Stimulated activated CD8-positive, alpha-beta memory T cell treated with anti-CD3 and anti-CD28 coated beads, Interleukin-15, amount 100 ng/mL, for 24 hours (primary cell): ENCODE measurements at places on chromosomes 7 and 10.

GRCh38 chr10:126729314-126729870, 58.9 kb upstream of the C10orf90 start:
- no peak for DNase-seq

DNA sequence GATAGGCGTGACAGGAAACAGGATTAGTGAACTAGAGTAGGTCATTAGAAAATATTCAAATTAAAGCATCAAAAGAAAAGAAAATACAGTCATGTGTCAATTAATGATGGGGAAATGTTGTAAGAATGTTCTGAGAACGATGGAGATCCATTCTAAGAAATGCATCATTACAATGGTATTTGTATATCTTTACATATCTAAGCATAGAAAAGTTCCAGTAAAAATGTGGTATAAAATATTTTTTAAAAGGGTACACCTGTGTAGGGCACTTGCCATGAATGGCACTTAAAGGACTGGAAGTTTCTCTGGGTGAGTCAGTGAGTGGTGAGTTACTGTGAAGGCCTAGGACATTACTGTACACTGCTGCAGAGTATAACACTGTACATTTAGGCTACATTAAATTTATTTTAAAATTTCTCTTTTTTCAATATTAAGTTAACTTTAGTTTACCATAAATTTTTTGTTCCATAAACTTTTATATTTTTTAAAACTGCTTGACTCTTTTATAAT, 282.5 kb downstream of the BMPER start:
- DNase-seq = no peak

- no peak for DNase-seq
Measured at GRCh38 chr10:61819208-61819607, 82.3 kb upstream of the ARID5B start.

GRCh38 chr7:142581341-142581740, 167.9 kb upstream of the PRSS1 start:
- no peak for DNase-seq

- DNase-seq = no peak
Measured at GRCh38 chr7:156167987-156168386, 355.7 kb upstream of the SHH start.

DNA sequence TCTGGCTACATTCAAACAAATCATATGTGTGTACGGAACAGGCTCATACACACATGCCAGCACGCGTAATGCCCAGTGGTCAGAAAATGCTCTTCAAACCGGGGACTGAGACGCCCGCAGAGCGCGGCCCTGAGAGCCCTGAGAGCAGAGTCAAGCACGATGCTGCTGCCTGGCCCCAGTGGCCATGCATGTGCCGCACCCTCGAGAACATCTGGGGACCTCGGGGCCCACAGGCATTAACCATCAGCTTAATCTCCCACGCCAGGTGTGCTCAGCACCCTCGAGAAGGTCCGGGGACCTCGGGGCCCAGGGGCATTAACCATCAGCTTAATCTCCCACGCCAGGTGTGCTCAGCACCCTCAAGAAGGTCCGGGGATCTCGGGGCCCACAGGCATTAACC, 163.1 kb downstream of the PTPRN2 start:
- DNase-seq = no peak

GRCh38 chr10:31125789-31126188, 94.1 kb upstream of the ZNF438 start:
- no peak for DNase-seq

DNA sequence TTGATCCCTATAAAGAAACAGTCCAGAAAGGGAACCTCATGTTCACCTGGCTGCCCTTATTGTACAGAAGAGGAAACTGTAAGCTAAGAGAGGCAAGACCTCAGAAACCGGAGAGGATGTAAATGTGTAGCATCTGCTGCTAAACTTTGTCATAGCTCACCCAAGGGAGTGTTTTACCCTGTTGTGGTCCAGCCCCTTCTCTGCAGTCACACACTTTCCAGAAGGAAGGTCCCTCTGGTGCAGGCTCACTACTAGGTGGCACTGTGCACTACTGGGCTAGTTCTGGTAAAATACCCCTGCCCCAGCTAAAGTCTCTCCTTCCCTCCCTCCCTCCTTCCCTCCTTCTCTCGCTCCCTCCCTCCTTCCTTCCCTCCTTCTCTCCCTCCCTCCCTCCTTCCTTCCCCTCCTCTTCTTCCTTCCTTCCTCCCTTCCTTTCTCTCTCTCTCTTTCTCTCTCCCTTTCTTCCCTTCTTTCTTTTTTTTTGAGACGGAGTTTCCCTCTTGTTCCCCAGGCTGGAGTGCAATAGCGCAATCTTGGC, 42.5 kb upstream of the LCOR start:
- no peak for DNase-seq

GRCh38 chr7:151452680-151453325, 12.9 kb upstream of the CRYGN start:
- no peak for DNase-seq

DNA sequence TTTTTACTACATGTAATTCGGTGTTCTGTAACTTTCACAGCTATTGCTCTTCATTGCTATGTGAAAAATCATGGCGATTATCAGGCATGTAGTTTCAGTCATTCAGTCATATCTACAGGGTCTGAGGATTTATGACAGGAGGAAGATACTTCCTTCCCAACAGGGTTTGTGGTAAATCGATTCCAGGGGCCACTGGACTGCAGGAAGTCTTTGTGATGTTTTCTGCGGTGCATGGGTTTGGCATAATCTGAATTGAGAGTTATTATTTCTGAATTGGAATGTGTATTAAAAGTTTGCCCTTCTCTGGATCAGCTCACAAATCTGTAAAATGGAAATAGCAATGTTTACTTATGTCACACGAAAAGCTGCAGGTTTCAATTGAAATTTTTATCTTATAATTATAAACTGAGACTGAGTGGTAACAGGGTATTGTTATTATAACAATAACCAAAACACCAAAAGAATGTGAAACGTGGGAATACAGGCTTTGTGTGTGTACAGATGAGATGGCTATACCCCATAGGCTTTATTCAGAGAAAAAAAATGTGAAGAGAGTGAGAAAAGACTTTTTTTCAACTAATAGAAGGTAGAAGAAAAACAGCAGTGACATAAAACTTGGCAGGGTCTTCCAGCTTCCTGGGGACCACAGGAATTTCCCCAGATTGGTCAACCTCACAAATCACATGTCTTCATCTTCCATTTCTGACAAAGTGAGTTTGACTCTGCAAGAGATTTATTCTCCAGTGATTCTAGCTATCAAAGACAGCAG, 307.7 kb upstream of the NFE2L3 start:
- no peak for DNase-seq

GRCh38 chr10:116719804-116720203, 22.6 kb downstream of the HSPA12A start:
- DNase-seq = no peak

GRCh38 chr7:50405221-50405620, 44.9 kb downstream of the FIGNL1 start:
- DNase-seq = no peak

DNA sequence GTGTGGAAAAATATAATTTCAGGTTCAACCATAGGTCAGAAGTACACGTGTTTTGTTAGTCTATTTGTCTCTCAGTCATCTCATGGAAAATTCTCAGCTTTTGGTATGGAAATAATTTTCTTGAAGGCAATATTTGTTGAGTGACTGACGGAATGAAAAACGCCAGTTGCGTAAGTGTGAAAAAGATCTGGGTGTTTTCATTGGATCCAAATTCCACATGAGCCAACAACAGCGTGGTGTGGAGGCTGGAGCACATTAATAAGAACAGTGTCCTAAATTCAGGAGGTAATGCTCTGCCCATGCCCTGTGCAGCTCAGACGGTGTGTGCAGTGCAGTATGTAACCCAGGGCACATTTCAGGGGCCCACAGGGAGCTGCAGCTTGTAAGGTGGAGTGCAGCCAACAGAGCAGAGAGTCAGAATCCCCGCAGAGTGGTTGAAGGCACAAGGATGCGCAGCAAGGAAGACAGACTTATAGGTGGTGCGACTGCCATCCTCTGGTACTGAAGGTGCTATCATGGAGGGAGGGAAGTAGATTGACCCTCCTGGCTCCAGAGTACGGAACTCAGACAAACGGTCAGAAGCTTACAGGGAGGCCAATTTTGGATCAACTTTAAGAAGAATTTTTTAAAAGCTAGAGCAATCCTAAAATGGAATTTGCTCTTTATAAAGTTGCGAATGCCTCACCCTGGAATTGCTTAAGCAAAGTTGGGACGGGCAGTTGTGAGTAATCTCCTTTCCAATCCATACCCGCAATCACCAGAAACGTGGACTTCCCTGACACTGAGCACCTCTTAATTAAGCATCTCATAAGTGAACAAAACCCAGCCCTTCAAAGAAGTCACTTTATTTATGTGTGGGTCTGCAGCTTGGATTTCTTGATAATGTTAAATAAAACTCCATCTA, 38.0 kb downstream of the EGFR start:
- DNase-seq = no peak

DNA sequence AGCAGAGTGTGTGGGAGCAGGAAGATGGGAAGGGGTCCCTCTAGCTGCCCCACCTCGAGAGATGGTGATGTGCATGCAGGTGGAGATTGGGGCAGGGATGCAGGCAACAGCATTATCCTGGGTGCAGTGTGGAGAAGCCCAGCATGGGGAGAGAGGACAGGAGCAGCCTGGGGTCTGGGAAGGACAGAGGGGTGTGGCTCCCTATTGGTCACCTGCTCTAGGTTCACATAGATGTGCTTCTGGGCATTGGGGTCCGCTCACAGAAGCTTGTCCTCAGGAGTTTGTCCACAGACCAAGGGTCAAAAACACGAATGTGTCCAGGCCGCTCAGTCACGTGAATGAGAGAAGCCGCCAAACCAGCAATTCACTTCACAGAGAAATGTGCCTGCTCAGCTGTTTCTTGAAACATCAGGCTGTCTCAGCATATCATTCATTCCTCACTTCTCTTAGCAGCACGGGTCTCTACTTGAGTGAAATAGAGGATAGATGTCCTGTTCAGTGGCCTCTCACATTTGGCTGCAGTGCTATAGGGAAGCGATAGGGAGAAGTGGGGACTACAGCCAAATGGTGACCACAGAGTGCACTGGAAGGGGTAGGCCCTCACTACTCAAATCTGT, 11.5 kb upstream of the SLC29A3 start:
- DNase-seq = no peak

GRCh38 chr7:133778472-133778871, 348.7 kb upstream of the LRGUK start:
- no peak for DNase-seq

- DNase-seq = no peak
Measured at GRCh38 chr7:51019191-51019844, 236.6 kb upstream of the GRB10 start.

GRCh38 chr10:33566001-33566400, 231.5 kb upstream of the NRP1 start:
- no peak for DNase-seq

DNA sequence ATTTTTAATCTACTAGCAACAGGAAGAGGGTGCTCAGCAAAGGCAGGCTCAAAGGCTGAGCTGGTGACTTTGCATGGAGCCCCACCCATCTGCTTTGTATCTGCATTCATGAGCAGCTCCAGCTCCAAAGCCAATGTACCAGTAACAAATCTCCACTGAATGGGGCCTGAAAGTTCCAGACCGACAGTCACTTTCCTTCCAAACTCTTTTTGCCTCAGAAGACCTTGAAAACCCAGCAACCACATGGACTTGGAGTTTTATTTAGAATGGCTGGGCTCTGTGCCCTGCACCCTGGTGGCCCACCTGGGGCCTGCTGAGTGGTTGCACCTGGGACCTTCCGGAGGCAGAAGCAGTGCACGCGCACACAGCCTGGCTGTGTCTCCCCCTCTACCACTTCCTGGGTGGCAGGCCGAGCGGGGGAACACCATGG, 195.0 kb upstream of the PLXNA4 start:
- no peak for DNase-seq

DNA sequence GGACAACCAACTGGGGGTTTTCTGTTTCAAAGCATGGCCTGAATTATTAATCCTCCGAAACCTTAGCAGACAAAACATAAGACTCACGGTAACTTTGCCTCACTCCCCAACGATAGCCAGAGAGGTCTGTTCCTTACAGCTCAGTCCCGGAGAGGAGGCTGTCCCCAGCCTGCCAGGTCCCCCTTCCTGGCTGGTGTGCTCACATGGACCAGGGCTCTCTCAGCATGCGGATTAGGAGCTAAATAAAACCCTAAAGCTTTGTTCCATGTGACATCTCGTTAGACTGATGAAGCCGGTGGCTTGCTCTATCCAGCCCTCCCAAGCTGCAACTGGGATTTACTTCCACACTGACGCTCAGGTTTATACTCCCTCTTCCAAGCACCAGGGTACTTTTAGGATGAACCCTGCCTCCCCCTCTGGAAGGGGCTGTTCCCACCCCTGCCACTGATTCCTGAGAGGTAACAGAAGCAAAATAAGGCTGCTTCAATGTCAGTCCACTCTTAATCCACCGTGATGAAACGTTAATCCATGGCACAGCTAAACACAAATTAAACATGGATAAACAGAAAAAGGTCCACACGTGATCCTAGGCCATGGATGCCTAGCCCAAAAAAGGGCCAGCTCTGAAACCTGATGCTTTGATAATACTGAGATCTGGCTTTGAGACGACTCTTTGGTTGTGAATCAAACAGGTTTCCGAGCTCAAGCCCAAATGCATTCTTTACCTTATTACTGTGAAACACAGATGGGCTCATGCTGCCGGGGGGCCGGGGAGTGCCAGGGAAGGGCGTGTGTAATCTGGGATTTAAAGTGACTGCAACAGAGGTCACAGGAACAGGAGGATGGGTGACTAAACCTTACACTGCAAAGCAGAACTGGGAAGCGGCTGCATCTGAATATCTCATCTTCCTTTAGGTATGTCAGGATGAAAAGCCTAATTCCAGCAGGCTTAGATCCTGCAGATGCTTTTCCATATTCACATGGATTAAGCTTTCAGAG, 86.2 kb downstream of the ZRANB1 start:
- DNase-seq = no peak

GRCh38 chr7:53596230-53596629, 560.8 kb downstream of the POM121L12 start:
- no peak for DNase-seq

DNA sequence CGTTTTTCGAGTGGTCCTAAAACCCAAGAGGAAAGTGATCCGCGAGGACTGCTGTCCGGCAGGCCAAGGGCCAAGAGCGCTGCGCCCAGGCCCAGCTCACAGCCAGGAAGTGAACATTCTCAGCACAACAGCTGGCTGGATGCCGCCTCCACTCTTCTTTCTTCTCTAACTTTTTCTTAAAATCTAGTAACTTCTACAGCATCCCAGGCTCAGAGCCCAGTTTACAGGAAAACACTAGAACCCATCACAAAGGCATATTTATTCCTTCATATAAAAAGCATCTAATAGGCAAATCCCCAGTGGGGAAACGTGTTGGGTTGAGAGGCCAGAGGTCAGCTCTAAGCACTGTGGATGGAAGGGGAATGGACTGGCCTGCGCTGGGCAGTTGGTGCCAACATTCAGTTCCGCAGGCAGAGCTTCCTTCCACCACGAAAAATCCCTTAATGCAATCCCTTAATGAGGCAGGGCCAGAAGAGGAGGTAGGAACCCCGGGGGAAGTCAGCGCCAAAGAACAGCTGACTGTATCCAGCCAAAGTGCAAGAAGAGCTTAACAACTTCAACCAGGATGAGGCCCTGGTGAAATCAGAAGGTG, 74.8 kb downstream of the ZRANB1 start:
- DNase-seq = no peak
